ENCODE measurements at places on chromosomes 12 and 14.

- peak; percentile 47 for DNase-seq
Measured at GRCh38 chr12:3199551-3200031, 122.4 kb downstream of the TSPAN9 start.

DNA sequence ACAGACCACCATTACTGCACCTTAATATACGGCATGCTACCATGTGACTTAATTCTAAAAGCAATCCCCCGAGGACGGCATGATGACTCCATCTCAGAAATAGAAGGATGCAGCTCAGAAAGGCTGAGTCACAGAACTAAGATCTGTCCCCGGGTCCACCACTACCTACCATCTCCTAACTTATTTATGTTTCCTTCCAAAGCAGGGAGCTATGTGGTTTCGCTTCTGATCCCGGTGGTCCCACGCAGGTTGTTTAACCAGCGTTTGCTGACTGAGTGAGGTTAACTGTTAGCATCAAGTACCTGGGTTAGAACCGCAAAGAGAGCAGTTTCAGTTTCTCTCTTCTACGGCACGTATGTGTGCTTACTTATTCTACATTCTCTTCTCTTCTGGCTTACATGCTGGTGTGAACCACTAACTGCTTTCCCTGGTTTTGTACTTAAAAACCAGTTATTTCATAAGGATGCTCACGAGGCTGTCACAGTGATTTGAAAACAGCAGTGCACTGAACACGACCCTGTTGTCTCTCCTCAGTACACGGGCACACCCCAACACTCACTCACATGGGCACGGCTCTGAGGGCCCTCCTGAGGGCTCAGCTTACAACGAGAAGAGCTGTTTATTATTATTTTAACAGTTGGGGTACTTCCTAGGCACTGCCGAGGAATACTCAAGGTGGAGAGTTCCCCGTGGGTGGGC is 66.7 kb downstream of the CCDC88C start:
- DNase-seq = no peak

DNA sequence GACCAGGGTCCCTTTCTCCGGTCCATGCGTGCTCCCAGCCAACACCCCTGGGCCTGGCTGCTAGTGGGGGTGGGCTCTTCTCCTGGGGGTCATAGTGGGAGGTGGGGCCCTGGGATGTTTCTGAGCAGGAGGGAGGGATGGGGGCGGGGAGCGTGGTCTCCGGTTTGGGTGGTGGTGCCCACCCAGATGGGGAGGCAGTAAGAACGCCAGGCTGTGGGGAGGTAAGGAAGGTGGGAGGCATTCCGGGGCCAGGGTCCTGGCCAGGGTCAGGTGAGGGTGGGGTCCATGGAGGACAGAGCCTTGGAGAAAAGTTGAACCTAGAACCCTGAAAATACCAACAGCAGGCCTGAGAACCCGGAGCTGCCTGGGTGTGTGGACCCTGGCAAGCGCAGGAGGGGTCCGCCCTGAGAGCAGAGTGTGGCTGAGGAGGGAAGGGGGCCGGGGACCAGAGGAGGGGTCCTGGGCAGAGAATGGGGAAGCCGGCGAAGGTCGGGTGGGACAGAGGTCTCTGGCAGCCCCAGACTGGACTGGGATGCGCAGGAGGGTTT is 5.7 kb downstream of the CRIP2 start:
- no peak for DNase-seq

- no peak for DNase-seq
Measured at GRCh38 chr12:95096852-95097251, 23.4 kb upstream of the NR2C1 start.

GRCh38 chr14:58309086-58309485 is 10.7 kb downstream of the ARID4A start:
- no peak for DNase-seq

DNA sequence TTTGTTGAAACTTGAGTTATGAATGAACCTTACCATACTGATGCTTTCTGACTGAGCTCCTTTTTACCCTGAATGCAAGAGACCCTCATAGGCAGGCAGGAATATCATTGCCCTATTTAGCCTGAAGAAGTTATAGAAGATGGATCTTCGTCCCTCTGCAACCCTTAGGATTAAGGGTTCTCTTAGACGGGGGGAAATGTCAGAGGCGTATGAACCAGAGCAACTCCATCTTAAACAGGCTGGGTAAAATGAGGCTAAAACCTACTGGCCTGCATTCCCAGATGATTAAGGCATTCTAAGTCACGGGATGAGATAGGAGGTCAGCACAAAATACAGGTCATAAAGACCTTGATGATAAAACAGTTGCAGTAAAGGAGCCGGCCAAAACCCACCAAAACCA is 7.5 kb downstream of the ATF1 start:
- DNase-seq = no peak

DNA sequence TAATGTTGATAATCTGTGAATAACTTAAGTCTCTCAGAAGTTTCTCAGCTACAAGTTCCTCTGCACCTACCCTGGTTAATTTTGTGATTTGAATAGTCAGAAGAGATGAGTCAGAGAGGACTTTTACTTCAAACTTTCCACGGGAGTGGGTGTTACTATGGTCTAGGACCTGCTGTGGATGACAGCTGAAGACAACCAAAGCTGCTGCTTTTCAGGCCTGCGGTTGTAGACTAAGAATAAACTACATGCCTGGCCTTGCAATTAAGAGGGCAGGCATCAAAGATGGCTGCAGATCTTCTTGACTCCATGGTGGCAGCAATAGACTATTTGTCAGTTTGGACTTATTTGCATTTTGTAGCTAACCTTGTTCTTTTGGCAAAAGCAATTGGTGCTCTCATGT is 227.1 kb upstream of the KRR1 start:
- DNase-seq = peak; percentile 34

GRCh38 chr12:97283297-97283696 is 179.3 kb upstream of the RMST start:
- no peak for DNase-seq

DNA sequence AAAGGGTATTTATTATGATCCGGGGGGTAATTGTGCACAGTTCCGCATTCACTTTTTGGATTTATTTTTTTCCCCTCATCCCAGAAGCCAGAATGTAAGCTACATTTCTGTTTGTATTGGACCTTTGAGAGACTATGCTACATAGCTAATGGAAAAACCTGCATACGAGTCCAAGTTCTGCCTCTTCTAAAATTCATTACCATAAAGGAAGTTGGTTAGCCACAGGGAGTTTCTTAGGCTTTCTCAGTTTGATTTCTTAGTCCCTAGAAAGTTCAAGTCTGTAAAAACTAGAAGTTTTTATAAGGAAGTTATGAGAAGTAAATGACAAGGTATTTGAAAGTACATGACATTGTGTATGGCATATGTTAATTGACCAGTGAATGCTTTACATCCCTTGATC is 138.7 kb downstream of the PDE3A start:
- DNase-seq = no peak

GRCh38 chr12:114342656-114343055 is 63.3 kb downstream of the TBX5 start:
- no peak for DNase-seq

DNA sequence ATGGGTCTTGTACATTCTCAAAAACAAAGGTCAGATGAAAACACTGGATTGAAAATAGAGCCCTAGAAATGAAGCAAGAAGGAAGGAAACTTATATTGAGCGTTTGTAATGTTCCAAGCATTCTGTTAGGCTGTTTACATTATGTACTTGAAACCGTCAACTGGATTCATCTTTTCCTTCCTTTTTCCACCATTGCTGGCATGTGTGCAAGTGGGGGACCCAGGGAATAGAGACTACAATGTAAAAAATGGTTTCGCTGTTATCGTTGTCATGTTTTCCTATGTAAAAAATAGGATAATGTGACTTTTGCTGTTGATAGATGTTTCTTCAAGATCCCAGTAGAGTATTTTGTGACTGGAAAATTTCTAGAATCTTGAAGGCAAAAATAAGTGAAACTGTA is 913.2 kb downstream of the NRXN3 start:
- DNase-seq = no peak

- no peak for DNase-seq
Measured at GRCh38 chr14:93109572-93110481, 5.9 kb downstream of the ITPK1 start.

DNA sequence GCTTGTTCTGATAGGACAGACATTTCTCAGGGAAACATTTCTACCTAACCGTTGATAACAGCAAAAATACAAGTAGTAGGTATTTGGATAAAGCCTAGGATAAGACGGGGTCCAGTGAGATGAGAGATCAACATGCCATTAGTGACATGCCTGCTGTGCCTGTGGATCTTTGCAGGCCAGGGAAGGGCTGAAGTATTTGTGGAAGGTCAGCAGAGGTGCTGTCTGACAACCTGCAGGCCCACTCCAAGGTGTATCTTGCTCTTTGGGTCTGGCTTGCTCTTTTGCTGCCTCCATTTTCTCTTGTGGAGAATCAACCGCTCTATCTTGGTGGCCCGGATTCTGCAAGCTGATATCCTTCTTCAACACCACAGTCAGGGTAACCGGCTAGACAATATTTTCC is 46.7 kb downstream of the MSRB3 start:
- DNase-seq = no peak

DNA sequence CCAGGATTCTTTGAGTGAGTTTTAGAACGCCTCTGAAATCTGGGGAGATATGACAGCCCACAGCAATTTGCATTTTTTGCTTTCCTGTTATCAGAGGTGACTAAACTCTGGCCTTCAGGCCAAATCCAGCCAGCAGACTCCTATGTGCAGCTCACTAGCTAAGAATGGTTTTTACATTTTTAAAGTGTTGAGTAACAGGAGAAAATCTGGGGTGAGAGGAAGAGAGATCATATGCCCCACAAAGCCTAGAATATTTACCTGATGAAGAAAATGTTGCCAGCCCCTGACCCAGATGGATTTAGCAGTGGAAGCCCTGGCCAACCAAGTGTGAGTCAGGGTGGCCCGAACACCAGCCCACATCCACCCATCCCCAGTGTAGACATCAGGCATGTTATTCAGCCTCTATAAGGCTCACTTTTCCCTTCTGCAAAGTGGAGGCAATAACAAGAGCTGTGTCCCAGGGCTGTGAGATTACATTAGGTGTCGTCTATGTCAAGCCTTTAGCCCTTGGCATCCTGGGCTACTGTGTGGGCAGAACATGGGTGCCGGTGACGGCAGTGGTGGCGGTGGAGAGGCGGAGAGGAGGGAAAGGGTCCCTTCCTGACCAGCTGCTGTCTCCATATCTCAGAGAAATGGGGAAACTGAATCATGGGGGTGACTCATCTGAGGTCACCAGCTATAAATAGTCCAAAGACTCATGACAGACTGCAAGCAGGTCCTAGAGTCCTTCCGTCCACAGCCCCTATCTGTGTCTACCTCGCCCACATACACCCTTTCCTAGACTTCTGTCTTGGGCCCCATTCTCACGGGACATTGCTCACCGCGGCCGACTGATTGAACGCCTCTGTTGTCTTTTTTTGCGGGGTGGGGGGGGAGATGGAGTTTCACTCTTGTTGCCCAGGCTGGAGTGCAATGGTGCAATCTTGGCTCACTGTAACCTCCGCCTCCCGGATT is 32.6 kb upstream of the CD9 start:
- peak; percentile 98 for DNase-seq

DNA sequence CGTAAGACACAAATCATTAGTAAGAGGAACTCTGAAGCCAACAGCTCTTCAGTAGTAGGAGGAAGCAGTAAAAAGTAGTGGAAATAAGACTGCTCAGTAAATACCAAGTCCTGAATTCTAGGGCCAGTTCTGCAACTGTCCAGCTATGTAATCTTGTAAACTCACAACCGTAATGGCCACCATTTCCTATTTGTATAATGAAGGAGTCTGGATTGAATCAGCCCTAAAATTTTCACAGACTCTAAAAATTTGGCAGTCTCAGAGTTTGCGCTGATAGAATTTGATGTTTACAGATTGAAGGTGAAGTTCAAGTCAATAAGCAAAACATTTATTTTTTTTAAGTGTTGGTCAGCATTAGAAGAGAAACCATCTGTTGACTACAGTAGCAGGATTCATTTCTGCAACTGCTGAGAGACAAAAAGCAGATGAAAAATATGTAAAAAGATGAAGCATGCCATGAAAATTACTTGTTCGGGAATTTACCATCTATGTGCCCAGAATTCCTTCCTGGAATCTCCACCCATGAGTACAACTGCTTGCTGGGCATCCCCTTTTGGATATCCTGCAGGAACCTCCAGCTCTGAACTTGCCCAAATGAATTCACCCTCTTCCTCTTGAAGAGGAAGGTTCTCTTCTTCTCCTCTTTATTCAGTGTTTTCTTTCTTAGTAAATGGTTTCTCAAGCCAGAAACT is 47.5 kb downstream of the GALNT4 start:
- DNase-seq = no peak

GRCh38 chr14:100449225-100449987 is 126.3 kb downstream of the SLC25A47 start:
- DNase-seq = no peak

DNA sequence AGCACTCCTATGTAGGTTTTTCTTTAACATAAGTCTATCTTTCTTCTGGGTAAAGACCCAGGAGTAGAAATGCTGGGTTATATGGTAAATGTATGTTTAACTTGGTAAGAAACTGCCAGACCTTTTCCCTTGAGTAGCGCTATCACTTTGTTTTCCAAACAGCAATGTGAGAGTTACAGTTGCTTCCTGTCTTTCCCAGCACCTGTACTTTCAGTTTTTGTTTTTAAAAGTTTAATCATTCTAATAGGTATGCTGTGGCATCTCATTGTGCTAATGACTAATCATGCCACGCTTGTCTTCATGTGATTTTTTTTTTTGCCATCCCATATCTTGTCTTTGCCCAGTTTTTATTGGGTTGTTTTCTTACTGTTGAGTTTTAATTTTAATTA is 28.1 kb downstream of the GIT2 start:
- DNase-seq = no peak

DNA sequence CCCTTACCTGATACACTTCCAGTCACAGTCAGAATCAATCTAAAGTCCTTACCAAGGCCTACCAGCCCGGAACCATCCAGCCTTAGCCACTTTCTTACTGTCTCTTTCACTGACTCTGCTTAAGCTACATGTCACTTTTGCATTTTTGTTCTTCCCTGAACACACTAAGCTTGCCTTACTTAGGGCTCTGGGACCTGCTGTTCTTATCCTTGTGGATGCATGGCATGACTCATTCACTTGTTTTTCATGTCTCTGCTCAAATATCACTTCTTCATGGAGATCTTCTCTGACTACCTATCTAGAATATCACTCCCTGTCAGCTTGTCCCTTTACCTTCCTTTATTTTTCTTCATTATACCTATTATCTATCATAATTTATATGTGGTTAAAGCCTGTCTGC is 65.6 kb upstream of the ZDHHC17 start:
- DNase-seq = no peak

DNA sequence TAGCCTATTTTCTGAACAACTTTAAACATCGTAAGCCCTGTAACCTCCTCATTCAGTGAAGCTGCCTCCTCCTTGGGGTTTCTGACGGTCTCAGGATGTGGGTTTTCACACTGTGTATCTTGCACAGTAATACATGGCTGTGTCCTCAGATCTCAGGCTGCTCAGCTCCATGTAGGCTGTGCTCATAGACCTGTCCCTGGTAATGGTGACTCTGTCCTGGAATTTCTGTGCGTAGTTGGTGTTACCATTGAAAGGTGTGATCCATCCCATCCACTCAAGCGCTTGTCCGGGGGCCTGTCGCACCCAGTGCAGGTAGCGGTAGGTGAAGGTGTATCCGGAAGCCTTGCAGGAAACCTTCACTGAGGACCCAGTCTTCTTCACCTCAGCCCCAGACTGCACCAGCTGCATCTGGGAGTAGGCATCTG is 980.5 kb downstream of the TMEM121 start:
- DNase-seq = no peak

- DNase-seq = peak; percentile 92
Measured at GRCh38 chr14:89540830-89541470, 123.9 kb upstream of the FOXN3 start.

Data from cardiac fibroblast (primary cell).